ENCODE measurements at places on chromosomes 7 and 10.

DNA sequence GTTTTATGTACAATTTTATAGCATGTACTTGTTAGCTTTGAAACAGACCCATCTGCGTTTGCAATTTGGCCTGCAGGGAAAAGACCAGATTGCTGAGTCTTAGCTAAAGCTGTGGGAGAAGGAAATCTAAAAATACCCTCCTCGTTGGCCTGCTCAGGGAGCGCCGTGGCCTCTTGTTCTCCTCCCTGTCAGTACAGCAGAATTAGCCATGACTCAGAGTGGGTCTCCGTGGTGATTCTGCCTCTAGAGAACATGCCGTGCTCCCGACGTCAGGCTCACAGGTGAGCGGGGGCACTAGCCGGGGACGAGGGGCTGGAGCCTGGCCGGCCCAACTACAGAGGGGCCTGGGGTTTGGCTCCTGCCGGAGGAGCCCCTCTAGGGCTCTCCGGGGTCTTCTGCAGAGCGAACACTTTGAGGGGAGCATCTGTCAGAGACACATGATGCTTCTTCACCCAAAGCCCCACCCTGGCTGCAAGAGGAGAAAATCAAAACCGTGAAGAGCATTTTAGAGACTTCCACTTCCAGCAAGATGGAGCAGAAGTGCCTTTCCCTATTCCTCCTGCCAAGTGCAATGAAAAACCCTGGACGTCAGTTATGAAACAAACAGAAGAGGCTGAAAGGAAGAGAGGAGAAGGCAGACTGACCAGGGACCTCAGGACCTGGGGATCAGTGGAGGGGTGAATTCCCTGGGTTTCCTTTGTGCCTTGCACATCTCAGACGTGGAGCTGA lies 98.9 kb downstream of the LHPP start:
- DNase-seq, result no peak

- peak; percentile 88 for DNase-seq
Measured at GRCh38 chr10:44968091-44968490, 8.5 kb downstream of the RASSF4 start.

DNA sequence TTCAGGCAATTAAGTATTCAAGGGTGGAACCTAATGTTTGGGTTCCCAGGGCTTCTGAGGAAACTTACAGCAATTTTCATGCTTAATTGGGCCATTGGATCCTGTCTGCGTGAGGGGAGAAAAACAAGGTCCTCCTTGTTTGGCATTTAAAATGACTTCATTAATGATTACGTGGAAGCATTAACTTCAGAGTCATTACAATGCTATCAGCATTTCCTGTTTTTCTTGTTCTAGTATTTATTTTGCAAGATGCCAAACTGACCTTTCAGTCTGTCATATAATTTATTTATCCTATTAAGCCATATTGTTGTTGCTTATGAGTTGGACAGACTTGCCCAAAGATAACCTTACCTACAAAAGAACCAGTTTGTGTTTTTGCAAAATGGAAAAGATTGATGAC lies 324.1 kb upstream of the LRRN3 start:
- DNase-seq, result no peak

GRCh38 chr7:95491634-95492314 lies 6.0 kb downstream of the ASB4 start:
- no peak for DNase-seq

- no peak for DNase-seq
Measured at GRCh38 chr7:119197877-119198527, 973.5 kb downstream of the ANKRD7 start.

- no peak for DNase-seq
Measured at GRCh38 chr7:40316176-40316575, 181.4 kb downstream of the SUGCT start.

GRCh38 chr10:47336387-47337134 lies 11.6 kb upstream of the RBP3 start:
- DNase-seq, result no peak

DNA sequence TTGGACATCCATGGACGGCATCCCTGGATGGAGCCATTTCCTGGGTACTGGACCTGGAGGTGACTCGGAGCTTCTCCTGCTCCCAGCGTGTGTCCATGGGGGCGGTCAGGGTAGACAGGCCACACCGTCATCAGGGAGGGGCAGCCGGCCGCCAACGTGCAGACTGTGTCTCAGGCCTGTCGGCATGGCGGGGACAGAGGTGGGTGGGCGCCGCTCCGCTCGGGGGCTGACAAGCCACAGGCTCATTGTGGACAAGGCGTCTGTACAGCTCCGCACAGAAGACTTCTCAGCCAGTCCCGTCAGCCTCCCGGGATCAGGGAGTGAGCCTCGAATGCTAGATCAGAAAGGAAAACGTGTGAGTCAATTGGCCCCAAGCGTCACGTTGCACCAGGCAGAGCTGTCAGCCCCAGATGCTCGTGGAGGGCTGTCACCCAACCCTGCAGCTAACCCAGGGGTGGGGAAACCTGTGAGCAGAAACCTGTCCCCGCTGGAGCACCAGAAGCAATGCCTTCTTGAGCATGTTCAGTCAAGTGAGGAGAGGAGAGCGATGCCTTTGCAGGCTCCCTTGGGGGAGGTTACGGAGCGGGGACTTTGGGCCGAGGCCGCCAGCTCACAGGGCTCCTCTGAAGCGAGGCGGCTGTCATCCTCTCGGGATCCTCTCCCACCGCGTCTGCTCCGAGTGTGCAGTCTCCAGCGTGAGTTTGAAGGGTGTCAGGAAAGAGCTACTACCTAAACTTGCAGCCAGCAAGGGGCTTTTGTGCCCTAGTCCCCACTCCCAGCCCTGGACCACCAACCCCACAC lies 16.0 kb upstream of the DPYSL4 start:
- DNase-seq, result no peak

- DNase-seq, result no peak
Measured at GRCh38 chr7:128304212-128304611, 39.5 kb downstream of the RBM28 start.

DNA sequence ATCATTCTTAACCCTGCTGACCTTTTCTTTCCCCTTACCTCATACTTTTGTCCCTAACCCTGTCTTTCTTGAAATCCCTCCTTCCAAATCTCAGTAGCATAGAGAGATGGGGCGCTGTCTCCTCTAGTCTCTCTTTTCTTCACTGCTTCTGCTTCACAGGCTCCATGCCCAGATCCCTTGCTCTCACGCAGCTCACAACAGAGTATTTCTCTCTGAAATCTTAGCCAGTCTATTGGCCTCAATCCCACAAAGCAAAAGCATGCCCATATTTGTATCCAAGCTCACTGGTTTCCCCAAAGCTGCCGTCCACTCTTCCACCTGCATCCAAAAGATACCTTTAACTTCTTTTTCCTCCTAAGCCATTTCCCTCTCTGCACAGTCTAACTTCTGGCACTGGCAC lies 526.8 kb downstream of the PLXDC2 start:
- DNase-seq, result no peak

DNA sequence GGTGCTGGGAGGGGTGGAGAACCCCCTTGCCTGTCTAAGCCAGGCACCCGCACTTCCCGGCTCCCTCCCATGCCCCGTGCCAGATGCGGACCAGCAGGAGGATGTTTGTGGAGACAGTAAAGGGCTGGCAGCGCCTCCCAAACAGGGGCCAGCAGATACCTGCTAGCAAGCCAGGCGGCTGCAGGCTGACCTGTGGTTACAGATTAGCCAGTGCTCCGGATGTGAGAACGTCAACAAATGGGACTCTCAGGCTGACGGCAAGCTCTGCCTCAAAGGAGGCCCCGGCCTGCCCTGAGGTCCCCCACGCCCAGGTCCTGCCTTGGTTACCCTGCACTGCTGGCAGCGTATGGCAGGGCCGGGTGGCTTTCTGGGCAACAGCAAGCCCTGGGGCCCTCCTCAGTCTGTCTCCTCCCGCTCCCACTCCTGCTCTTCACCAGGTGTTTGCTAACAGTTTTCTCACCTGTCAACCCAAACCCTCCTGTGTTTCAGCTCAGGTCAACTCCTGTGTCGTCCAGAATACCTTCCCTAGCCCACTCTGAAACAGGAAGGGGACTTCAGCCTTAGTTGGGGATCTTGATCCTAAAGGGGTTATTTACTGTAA lies 85.4 kb downstream of the NEURL1 start:
- no peak for DNase-seq

- peak; percentile 26 for DNase-seq
Measured at GRCh38 chr10:132836832-132837540, 51.0 kb upstream of the NKX6-2 start.

DNA sequence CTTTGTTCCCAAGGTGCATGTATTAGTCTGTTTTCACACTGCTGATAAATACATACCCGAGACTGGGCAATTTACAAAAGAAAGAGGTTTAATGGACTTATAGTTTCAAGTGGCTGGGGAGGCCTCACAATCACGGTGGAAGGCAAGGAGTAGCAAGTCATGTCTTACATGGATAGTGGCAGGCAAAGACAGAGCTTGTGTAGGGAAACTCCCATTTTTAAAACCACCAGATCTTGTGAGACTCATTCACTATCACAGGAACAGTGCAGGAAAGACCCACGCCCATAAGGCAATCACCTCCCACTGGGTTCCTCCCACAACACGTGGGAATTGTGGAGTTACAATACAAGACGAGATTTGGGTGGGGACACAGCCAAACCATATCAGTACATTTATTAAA lies 92.9 kb downstream of the PPP1R3C start:
- no peak for DNase-seq

DNA sequence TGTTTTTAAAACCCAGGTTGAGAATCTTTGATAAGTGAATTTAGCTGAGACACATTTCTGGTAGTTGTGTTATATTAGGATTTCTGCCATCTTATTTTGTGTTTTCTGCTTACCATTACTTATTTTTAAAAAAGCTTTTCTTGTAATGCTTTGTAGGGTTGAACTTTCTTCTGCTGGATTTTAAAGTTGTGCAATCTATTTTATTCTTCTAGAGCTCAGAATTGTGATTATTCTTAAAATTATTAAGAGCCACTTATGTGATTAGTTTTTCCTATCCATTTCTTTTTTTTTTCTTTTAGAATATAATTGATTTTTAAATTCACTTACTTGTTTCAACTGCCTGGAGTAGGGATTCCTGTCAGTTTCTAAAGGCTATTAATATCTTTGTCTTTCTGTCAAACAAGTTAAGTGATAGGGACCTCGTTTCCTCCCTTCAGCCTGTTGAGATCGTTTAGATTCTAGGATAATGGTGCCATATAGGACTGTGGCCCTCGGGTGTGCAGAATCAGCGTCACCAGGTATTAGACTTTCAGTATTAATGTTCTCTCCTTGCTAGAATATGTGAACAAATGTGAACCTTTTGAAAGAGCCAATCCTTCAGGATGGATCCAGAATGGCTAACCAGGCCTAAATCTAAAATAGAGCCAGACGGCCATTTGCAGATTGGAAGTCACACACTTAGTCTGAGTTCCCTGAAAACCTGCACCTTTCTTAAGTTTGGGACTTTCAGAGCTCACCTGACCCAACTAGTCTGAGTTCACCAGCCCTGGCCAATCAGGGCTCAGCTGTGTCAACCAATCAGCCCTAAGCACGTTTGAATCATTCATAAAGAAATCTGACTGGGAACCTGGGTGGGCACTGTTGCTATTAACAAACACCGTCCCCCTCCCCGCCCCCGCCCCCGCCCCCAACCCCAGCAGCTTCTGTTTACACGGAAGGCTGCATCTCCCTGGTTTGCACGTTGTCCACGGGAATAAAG lies 26.2 kb downstream of the CUX1 start:
- DNase-seq, result no peak
